Endothelial cell of umbilical vein (primary cell): ENCODE measurements at places on chromosomes 16 and 17. TPM values are rescaled to one million over a fixed set of nuclear protein-coding genes. Genes with fewer than 3 reads are reported as not detected.

Gene SULT1A2
- 0.06 TPM in 1 of 2 replicates, not detected in the other for polyA plus RNA-seq

Gene MT1E
- polyA plus RNA-seq, result 186 and 208 TPM in 2 replicates

Gene SPATA32
- not detected in 2 replicates for polyA plus RNA-seq

Gene MT1G
- 0.53 TPM in 1 of 2 replicates, not detected in the other for polyA plus RNA-seq

Gene KRT40
- not detected in 2 replicates for polyA plus RNA-seq

Gene ERN1
- 8.3 and 9.1 TPM in 2 replicates for polyA plus RNA-seq
